ENCODE measurements at places on chromosomes 12 and 14.

GRCh38 chr14:77052281-77053044 lies 24.0 kb upstream of the IRF2BPL start:
- peak overlapping the region; percentile 6 for H3K27ac ChIP-seq
- H3K36me3 ChIP-seq = no peaks in the 10 kb centered on the region
- H3K4me3 ChIP-seq = no peak overlapping the region
- DNase-seq = no peak

GRCh38 chr14:91891721-91892220 lies 24.4 kb upstream of the TC2N start:
- no peaks in the 10 kb centered on the region for H3K36me3 ChIP-seq
- H3K27ac ChIP-seq = no peak overlapping the region
- H3K27me3 ChIP-seq = no peaks in the 10 kb centered on the region
- H3K4me1 ChIP-seq = no peaks in the 10 kb centered on the region
- no peak for DNase-seq

GRCh38 chr12:27057543-27057942 lies 24.8 kb downstream of the C12orf71 start:
- H3K27me3 ChIP-seq = no peaks in the 10 kb centered on the region
- H3K4me3 ChIP-seq = no peak overlapping the region
- H3K27ac ChIP-seq = no peak overlapping the region
- no peaks in the 10 kb centered on the region for H3K4me1 ChIP-seq
- no peak for DNase-seq
- no peaks in the 10 kb centered on the region for H3K36me3 ChIP-seq

DNA sequence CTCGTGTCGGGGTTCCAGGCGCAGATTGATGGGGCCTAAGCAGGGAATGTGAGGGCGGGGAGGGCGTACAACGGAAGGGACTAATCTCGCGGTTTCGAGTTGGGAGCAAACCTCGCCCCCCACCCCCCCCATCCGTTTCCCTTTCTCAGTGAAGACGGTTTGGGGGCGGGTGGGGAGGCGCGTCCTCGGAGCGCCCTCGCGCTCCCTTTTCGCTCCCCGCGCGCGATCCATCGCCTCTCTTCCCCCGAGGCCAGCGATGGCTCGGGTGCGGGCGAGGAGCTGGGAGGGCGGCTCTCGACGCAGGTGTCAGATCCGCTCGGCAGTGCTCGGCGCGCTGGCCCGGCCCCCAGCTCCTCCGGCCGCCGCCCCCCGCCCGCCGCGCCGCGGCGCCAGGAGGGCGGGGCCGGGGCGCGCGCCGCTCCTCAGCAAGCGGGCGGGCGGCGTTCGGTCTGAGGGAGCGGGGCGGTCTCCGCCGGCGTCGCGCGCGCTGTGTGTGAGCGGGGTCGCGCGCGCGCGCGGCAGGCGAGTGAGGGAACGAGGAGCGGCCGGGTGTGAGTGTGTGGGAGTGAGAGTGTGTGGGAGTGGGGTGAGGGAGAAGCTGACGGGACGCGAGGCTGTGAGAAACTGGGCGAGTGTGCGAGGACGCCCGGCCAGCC lies at the start of gene RIMKLB:
TSS of gene RIMKLB (plus strand) at position 516 of the 656 bp plus-strand sequence. CDS start 15,876 bp downstream, outside the sequence.
- peak within 1 kb of the TSS; percentile 71 for H3K27ac ChIP-seq
- H3K4me1 ChIP-seq = peaks cover 8% of the 10 kb centered on the region
- peak; percentile 58 for DNase-seq
- H3K36me3 ChIP-seq = no peaks in the 10 kb centered on the region
- H3K27me3 ChIP-seq = no peaks in the 10 kb centered on the region

GRCh38 chr14:24870949-24871701 lies 178.8 kb downstream of the STXBP6 start:
- DNase-seq = no peak
- no peaks in the 10 kb centered on the region for H3K4me1 ChIP-seq
- no peaks in the 10 kb centered on the region for H3K27me3 ChIP-seq
- no peak overlapping the region for H3K27ac ChIP-seq

- H3K4me3 ChIP-seq = no peak overlapping the region
- no peaks in the 10 kb centered on the region for H3K27me3 ChIP-seq
- no peaks in the 10 kb centered on the region for H3K36me3 ChIP-seq
- DNase-seq = no peak
- no peak overlapping the region for H3K27ac ChIP-seq
These were observed 59.6 kb downstream of the MDM2 start for GRCh38 chr12:68867606-68868005.

Data from RWPE2 (cell line).